NCI-H1105 treated with DMSO at 0.1 percent for 48 hours (cell line): ENCODE measurements at places on chromosomes 7 and 10.

DNA sequence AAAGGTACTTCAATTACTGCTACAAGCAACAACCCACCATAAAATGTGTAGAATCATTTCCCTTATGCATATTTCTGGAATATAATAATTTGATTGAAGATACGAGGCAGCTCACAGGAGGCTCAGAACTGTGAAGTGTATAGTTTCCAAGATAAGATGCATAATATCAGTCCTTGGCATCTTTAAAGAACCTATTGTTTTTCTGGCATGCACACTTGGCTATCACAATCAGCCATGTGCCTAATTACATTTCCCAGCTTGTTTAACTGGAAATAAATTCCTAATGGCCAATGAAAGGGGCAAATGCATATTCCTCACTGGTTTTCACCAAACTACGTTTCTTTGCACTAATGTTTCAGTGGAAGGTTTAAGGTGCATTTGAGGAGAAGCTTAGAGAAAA, 83.4 kb upstream of the LRRC18 start:
- no peak for DNase-seq

DNA sequence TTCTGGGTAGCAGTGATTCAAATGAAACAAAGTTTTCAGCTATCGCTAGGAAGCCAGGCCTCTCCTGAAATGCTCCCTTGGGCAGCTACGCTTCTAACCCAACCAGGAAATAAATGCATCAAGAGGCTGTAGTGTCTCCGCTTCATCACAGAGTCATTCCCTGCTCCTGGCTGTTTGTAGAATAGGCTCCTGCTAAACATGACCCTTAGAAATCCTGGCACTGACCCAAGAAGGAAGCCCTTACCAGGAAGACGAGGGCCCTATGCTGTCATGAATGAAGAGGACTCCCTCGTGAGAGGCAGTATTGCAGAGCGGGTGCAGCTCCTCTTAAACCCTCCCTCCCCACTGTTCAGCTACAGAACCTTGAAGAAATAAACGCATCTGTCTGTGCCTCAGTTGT, 48.3 kb downstream of the NOD1 start:
- DNase-seq, result no peak

GRCh38 chr7:41699516-41699915, 3.4 kb downstream of the INHBA start:
- no peak for DNase-seq

GRCh38 chr7:55513868-55514267, 58.4 kb downstream of the VOPP1 start:
- DNase-seq, result no peak

DNA sequence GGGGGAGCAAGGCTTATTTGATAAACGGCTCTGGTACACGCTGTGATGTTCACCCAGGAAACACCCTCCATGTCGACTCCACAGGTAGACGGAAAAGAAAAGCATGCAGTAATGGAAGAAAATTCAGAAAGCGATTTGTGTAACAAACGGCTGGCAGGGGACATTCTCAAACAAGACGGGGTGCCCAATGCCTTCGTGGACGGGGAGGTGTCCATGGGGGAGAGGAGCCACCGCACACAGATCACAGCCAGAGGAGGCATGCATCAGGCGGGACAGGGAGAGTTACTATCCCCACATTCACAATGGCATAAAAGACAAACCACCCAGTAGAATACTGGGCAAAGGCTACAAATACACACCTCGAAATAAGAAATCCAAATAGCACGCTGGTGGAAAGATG, 20.1 kb downstream of the CNPY1 start:
- DNase-seq, result no peak

DNA sequence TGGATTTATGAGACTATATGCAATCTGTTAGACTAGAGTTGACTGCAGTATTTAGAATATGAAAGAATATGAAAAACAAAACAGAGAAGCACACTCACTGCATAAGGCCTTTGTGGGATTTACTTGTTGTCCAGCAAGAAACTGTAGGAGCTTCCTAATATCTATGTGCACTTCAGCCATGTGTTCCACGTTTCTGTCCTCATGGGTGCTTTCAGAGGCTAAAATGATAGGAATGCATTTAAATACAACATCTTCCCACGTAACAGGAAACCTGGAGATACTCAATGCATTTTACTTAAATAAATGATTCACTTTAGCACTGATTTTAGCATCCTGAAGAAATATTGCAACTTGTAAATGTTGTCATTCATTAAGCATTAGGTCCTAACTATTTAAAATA, 11.7 kb downstream of the HUS1 start:
- no peak for DNase-seq

GRCh38 chr10:102505462-102506115, 1.8 kb downstream of the SUFU start:
- no peak for DNase-seq

GRCh38 chr7:106185719-106186118, 73.6 kb upstream of the SYPL1 start:
- no peak for DNase-seq

DNA sequence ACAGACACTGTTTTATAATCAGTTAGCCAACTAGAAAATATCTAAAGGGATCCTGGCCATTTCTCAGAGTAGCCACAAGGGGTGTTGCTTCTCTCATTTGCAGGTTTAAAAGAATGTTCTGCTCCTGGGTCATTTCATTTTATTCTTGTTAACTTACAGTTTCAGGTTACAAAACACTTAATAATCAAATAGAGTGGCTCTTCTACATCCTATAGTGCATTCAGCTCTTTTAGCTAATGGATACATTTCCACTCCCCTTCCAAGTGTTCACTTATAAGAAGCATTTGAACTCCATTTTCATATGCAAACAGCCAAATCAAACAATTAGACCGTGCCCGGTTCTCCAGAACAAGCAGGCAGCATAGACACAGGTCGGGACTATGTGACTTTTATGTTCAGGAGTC, 117.5 kb downstream of the TRIL start:
- peak; percentile 97 for DNase-seq

DNA sequence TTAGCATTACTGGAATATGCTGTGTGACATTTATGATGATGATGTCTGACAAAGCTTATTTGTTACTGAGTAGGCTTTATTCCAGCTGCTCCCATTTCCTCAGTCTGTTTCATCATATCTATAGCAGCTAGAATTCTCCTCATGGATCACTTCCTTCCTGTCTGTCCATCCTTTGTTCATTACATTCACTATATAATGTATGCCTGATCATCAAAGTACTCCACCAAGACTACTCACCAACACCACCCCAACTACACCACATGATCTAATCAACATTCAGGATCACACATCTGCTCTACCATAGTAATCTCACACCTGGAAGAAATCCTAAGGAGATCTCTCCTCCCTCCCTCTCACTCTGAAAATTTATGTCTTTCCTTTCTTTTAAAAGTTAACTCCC, 61.3 kb downstream of the APBB1IP start:
- no peak for DNase-seq

DNA sequence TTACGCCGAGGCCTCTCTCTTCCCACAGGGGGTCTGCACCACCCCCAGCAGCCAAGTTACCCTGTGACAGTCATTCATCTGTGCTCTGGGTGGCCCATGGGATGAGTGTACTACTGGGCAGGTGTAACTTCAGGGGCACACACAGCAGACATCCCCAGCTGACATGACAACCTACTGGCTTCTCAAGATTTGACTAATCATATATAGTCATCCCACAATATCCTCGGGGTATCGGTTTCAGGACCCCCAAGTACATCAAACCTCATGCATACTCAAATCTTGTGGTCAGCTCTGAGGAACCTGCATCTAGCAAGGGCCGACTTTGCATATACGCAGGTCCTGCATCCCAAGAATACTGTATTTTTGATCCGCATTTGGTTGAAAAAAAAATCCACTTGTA, 336.9 kb upstream of the C7orf33 start:
- DNase-seq, result no peak

GRCh38 chr7:21107101-21107500, 320.4 kb upstream of the SP8 start:
- no peak for DNase-seq

DNA sequence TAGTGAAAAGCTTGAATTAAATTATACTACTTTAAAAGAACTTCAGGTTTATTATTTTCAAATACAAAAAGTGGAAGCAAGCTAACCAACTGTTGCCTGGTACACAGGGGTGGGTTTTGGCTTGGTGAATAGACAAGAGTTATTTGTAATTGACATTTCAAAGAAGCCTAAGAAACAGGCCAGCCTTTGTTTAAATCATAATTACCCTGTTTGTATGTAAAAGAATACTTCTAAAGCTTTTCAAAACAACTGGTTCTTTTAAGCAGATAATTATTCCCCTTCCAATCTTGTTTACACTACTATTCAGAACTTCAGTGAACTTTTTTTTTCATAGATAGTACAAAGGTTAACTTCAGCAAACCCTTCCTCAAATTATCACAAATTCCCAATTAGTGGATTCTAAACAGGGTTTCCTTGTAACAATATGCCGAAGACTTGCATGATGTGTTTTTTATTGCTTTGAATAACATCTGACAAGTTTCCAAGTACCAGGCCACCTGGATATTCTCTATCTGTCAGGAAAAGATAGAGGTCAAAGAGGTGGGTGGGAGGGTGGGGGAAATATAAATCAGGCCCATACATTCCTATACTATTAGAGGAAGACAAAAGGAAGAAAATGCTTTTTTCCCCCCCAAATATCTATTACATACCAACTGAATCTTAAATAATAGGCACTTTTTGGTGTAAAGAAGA, 20.4 kb downstream of the SSMEM1 start:
- peak; percentile 71 for DNase-seq

- DNase-seq, result peak; percentile 86
Observed at GRCh38 chr7:50560865-50561351, 4.3 kb downstream of the DDC start.

- no peak for DNase-seq
Observed at GRCh38 chr10:53918755-53919154, 882.3 kb downstream of the PCDH15 start.

DNA sequence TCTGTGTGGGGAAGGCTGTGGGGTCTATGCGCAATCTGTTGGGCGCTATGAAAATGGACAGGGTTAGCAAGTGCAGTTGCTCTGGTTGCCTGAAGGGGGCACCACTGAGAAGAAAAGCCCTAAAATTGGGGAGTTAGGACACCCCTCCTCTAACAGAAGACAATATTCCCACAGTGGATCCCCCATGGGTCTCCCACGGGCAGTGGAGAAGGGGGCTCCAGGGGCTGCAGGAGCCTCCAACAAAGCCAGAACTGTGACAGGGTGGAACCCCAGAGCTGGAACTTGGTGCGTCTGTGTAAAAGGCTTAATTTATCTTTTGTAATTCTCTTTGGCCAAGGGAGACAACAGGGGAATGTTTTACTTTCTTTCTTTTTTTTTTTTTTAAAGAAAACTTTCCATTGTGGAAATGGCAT, 12.5 kb upstream of the COL13A1 start:
- DNase-seq, result no peak

- peak; percentile 92 for DNase-seq
Observed at GRCh38 chr7:68470836-68471435, 1127.3 kb upstream of the AUTS2 start.
